ENCODE measurements at places on chromosomes 5 and 9.

DNA sequence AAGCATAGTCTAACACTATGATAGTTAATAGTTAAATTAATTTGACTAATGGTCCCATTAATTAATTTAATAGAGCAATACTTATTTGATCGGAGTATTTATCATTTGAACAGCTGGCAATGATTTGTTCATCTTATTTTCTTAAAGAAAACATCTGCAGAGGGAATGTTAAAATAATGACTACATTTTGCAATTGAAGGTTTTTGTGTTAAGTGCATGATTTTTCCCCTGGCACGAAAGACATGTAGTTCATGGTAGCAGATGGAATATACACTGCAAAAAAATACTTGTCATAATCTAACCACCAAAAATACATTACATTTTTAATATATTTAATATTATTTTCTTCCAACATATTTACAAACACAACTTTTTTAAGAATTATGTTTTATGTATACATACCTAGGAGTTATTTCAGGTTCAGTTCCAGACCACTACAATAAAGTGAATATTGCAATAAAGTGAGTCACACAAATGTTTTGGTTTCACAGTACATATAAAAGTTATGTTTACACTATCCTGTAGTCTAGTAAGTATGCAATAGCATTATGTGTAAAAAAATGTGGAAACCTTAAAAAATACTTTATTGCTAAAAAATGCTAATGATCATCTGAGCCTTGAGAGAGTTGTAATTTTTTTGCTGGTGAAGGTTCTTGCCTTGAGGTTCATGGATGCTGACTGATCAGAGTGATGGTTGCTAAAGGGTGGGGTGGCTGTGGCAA lies 292.6 kb upstream of the DAB2 start:
- DNase-seq = no peak

DNA sequence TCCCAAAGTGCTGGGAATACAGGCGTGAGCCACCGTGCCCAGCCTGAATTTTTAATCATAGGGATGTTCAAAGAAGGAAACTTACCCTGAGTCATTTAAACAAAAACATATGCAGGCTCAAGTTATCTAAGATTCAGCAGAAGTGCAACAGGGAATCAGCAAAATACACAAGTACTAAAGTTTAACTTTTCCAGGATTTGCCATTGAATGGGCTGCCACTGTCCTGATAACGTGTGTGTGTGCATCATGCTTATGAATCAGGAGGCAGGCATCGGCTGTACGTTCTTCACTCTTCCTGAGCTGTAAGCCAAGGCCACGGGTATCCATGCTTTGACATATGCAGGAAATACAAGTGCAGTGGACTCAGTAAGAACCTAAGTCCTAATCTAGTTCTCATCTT lies 48.8 kb upstream of the FST start:
- DNase-seq = no peak

DNA sequence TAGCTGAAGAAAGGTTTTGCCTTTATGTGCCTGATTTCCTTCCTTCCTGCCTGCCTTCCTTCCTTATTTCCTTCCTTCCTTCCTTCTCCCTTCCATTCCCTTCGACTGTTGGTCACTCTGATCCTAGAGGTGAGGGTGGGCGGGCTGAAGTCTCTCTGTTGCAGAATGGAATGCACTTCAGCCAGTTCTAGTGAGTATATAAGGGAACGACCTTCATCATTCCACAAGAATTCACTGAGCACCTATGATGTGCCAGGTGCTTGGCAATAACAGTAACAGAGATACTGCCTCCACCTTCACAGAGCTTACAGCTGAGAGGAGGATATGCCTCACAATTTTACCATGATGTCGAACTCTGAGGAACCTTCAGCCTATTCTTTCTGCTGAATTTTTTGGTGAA lies 8.7 kb upstream of the OR5C1 start:
- DNase-seq = no peak

DNA sequence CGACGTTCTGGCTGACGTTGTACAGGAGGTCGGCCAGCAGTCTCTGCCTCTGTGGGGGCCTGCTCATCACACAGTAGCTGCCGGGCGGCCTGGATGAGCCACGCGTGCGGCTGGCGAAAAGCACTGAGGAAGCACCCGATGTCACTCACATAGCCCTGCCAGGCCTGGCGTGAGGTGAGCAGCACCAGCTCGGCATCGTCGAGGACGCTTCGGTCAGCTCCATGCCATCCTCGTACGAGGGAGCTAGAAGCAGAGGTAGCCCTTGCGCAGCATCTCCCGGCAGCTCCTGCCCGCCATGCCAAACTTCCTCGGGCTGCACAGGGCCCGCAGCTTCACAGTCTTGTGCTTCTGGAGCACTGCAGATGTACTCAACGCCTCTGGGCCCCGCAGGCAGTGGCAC lies 6.2 kb downstream of the NDUFB6 start:
- no peak for DNase-seq

DNA sequence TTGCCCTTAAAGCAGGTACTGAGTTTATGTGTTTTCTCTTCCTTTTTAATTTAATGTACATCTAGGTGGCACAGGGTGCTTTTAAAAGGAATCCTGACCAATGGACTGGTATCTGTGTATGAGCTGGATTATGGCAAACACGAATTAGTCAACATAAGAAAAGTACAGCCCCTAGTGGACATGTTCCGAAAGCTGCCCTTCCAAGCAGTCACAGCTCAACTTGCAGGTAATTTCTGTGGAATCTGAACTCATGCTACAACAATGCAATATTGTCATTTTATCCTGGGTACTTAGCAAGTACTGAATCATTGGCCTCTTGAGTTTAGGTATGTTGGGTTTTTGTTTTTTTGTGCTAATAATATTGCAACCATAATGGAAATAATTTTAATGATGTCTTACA lies 14.4 kb upstream of the TMOD1 start:
- DNase-seq = no peak

DNA sequence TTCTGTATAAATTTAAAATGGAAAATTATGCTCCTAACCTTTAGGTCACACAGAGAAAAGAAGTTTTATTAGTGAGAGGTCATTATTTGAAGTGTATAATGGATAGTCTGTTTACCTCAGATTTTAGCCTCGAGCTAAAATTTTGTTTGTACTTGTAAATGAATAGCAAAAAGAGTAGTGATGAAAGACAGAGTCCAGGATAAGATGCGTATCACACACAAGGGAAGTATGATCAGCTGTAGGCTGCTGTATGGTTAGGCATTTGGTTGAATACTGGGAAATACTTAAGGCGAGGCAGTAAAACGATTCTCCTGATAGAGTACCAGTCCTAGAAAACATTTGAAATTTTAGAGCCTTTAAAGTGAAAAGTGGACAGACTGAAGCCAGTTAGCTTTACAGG lies 92.7 kb downstream of the FBXL7 start:
- no peak for DNase-seq

GRCh38 chr9:108161503-108161902 lies 671.9 kb upstream of the KLF4 start:
- no peak for DNase-seq

DNA sequence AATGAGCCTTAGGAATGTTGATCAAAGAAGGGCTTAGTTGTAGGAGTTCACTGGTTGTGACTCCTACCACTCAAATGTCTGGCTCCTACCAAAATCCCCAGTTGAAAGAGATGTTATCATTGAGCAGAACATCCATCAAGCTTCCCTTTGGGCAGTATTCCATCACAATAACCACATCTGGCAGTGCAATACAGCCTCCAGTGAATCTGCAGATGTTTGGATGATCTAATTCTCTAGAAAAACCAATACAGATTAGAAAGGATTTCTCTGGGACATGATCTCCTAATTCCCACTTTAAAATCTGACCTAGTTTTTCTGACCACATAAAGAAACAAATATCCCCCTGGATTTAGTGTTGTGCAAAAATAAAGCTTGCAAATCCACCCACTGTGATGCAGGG lies 81.6 kb downstream of the TMEM215 start:
- no peak for DNase-seq

DNA sequence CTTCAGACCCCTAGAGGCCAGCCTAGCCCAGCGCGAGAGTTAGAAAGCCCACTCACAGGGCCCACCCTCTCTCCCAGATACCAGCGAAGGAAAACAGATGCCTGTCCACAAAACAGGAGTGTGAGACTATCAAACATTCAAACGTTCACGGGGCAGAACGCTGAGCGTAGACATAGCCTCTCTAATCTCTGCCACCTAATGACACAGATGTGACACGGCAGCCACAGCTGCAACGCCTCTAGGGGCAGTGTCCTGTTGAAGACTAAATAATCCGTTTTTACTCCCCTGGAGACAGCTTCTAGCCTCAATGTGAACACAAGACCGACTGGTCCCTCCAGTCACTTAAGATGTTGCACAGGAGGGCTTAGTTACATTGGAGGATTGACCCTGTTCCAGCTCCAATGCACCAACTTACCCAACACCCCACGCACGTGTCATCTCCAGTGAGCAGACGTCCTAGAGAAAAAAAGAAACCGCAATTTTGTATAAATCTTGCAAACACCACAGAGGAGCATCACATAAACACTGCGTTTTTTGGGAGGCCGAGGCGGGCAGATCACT lies 14.3 kb downstream of the DIPK1B start:
- peak; percentile 78 for DNase-seq

GRCh38 chr5:172904643-172905345 lies 54.4 kb upstream of the RPL26L1 start:
- no peak for DNase-seq

GRCh38 chr5:69512740-69513260 lies 20.2 kb downstream of the OCLN start:
- no peak for DNase-seq

DNA sequence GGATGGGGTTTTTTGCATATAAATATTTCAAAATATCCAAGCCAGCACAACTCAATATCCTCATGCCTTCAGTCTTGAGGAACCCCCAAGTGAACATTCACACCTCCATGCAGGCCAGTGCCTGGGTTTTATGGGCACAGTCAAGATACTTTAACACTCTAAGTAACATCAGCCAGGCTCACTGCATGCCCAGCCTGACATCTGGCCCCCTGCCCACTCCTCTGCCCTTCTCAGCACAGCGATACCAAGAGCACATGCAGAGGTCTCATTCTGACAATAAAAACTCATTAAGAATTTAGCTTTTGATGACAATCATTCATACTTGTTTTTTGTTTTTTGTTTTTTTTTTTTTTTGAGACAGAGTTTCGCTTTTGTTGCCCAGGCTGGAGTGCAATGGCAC lies 250.0 kb downstream of the CWC27 start:
- no peak for DNase-seq

GRCh38 chr9:134623258-134624066 lies 18.1 kb upstream of the COL5A1 start:
- DNase-seq = peak; percentile 36

DNA sequence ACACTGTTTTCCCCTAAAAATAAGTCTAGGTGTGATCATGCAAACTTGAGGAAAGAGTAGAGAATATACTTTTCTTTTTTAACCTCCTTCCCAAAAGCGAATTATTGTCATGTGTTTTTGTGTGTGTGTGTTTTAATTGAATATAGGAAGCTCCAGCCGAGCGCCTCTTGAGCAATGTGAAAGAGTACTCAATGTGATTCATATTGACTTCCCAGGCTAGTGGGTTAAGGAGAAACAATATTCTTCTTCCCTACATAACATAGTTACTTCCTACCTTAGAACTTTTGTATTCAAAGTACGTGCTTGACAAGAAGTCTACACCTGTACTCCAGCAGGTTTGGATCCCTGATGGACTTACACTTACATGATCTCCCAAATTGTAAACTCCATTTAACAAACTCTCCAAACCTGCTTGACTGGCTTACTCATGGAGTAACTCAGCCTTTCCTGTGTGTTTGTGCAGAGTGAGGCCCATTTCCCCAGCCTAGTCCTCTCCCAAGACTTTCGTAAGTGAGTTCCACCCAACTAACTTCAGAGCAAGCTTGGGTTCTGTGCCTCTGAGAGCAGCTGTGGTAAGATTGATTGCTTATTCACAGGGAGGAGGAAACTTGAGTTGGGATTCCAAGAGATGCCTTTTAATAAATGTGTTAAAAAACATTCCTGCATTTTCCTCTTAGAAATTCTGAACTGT lies 9.3 kb downstream of the SLC28A3 start:
- no peak for DNase-seq

GRCh38 chr5:1896602-1897376 lies 14.1 kb upstream of the IRX4 start:
- DNase-seq = peak; percentile 52

GRCh38 chr9:80426992-80427391 lies 855.2 kb downstream of the TLE4 start:
- DNase-seq = no peak

- no peak for DNase-seq
Measured at GRCh38 chr9:27545471-27545870, 15.9 kb upstream of the MOB3B start.

DNA sequence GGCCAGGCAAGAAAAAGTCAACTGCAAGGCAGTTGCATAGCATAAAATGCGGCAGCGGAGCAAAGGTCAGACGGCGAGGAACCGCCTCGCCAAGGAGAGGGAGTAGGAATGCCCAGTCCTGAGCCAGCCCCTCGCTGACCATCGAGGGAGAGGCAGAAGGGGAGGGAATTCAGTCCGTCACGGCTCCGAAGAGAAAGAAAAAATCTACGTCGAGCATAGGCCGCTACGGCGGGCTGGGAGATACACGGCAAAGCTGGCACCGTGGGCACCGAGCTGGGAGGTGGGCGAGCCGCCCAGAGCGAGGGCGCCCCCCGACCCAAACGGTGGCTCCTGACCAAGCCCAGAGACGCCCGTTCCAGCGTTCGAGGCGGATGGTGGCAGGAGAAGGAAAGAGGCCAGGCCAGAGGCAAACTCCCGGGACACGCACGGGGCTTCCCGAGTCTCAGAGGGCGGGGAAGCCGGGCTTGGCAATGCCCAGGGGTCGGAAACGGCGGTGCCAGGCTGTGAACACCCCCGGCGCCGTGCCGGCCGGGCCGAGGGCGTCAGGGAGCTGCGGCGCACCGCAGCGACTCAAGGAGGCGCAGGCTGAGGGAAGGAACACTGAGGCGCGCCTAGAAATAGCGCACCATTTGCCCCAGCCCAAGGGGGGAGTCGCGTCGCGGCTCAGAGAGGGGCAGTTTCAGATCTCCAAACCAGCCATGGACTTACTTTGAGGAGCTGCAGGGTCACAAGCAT lies 518 bp downstream of the SPRY4 start:
- DNase-seq = no peak

GRCh38 chr9:78167356-78167755 lies 68.5 kb upstream of the CEP78 start:
- no peak for DNase-seq

- DNase-seq = peak; percentile 77
Measured at GRCh38 chr5:61330845-61331406, 1.1 kb upstream of the ZSWIM6 start.

Measured in H7 (cell line).